ENCODE measurements at places on chromosomes 3 and 15.

DNA sequence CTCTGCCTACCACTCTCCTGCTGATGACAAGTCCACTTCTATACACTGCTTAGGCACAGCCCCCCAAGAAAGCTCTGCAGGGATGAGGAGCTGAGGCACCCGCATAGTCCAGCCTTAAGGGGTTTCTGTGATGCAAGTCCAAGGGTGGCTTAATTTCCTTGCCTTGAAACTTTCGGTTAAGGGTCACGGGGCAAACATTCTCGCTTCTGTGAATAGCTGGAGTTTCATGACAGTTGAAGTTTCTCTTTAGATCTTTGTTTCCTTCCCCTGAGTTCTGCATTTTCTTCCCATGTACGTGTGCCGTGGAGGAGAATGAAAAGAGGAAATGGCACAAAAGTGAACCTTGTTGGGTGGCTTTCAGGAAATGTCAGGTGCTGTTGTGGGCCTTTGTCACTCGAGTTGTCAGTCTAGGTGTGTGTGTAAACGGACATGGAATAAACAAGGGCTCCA, 7.0 kb downstream of the GPR160 start:
- peak; percentile 5 for DNase-seq

GRCh38 chr3:114427285-114428043, 133.6 kb downstream of the TIGIT start:
- DNase-seq, result no peak

- no peak for DNase-seq
Measured at GRCh38 chr3:138351916-138352550, 3.7 kb downstream of the MRAS start.

- no peak for DNase-seq
Measured at GRCh38 chr15:58611731-58612676, 137.5 kb downstream of the ADAM10 start.

DNA sequence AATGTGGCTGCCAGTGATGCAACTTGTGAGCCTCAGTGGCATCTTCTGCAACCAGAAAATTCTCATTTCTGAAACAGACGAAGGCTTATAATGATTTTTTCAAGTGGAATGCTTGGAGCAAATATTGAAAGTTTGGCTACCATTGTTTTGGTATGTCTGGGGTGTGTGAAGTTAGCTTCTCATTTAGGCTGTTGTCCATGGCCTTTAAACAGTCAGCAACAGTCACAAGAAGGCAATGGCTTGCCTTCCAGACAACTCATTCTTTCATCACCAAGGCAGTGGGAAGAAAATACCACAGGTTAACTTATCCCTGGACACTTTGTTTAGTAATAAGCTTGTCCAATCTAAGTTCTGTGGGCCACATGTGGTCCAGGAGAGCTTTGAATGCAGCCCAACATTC, 4.7 kb upstream of the BNC1 start:
- no peak for DNase-seq
